Aorta (tissue), 5 donors: ENCODE measurements at places on chromosomes 4 and X. TPM values are rescaled to one million over a fixed set of nuclear protein-coding genes. Genes with fewer than 3 reads are reported as not detected.

Gene RAB41
- not detected for polyA plus RNA-seq

Gene GPRIN3
- polyA plus RNA-seq, result 0.08 TPM

Gene TMPRSS11F
- not detected for polyA plus RNA-seq

Gene ARAP2
- polyA plus RNA-seq, result 0.26 TPM

Gene CSN1S1
- polyA plus RNA-seq, result not detected

Gene BEX5
- 15.0 TPM for polyA plus RNA-seq

Gene SLC16A2
- polyA plus RNA-seq, result 11.1 TPM

Gene RAB39B
- 0.03 TPM for polyA plus RNA-seq

Gene MAGEB3
- not detected for polyA plus RNA-seq

Gene PLP2
- polyA plus RNA-seq, result 337 TPM

Gene PARM1
- polyA plus RNA-seq, result 112 TPM

Gene EREG
- polyA plus RNA-seq, result not detected

Gene BMX
- 10.1 TPM for polyA plus RNA-seq

Gene GPM6B
- polyA plus RNA-seq, result 15.4 TPM

Gene EDA
- polyA plus RNA-seq, result 2.4 TPM

Gene KIT
- 0.56 TPM for polyA plus RNA-seq

Gene ZNF630
- 4.8 TPM for polyA plus RNA-seq
